ENCODE measurements at places on chromosomes 6 and 20. TPM values are rescaled to one million over a fixed set of nuclear protein-coding genes. Genes with fewer than 3 reads are reported as not detected.

HMGCLL1 gene
- polyA plus RNA-seq, result not detected

DNA sequence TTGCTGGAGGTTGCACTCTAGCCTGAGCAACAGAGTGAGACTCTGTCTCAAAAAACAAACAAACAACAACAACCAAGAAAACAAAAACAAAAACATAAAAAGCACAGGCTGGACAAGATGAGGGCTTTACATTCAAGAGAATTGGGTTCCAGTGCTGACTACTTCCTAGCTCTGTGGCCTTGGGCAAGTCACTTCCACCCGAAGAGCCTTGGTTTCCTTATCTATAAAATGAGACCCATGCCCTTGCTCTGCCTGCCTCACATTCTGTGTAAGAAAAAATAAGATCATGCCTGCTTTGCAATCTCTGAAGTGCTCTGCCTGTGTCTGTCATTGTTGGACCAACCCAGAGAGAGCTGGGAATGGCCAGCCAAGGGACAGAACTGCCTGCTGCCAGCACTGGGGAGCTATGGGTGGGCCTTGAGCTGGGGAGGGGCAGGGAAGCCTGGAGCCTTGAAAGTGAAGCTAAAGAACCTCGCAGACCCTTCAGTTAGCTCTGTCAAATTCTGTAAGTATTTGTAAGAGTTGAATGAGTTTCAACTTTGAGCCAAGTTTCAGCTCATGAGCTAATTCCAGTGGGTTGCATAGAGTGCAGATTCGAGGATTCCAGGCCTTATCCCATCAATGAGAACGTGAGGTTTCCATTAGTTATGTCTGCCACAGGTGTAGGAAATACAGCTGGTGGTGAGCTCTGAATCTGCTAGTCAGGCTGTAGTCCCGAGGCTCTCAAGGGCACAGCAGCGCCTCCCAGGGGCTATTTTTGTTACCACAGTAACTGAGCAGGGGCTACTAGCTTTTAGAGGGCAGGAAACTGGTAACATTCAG is 93.2 kb downstream of the DLGAP4 start:
- H3K27ac ChIP-seq, result no peak overlapping the region
- H3K4me3 ChIP-seq, result no peak overlapping the region
- H3K4me1 ChIP-seq, result no peaks in the 10 kb centered on the region
- DNase-seq, result peak; percentile 72
- H3K27me3 ChIP-seq, result peaks cover 19% of the 10 kb centered on the region
- H3K36me3 ChIP-seq, result no peaks in the 10 kb centered on the region

GRCh38 chr6:163576114-163576513 is 161.6 kb downstream of the QKI start:
- peaks cover 72% of the 10 kb centered on the region for H3K4me1 ChIP-seq
- DNase-seq, result no peak
- H3K27ac ChIP-seq, result no peak overlapping the region
- H3K4me3 ChIP-seq, result no peak overlapping the region
- no peaks in the 10 kb centered on the region for H3K27me3 ChIP-seq

DNA sequence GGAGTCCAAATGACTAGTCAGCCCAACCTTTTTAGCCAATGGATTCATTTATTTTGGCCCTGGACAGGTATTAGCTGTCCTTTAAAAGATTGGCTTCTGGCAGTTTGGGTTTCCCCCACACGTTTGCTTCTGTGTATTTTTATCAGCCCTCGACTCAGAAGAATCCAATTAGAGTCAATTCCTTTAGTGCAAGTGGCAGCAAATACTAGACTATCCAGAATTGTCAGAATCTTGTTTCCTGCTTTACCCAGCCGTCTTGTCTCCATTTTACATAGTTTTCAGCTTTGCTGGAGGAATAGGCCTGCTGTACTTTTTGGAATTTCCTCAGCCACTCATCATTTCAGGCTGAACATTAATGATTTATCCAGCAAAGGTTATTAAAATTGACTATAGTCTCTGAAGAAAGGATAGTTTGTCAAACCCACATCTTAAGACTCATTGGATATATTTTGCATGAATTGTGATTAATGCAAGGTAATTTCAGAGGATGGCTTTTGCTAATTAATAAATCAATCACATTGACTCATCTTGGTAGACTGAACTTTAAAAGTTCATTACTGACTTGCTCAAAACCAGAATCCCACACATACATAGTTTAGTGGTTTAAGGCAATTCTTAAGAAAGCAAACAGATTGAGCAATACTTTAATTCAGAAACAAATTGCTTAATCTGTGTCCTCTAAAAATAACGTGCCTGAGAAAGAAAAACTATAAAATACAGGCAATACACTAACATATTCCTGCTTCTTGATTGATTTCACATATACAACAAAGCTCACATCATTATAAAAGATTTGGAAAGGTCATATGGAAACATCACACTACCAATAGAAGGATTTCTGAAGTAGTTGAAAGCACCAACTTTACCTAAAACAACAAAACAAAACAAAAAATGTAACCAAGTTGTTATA is 62.9 kb upstream of the ZNF217 start:
- H3K4me1 ChIP-seq, result peaks cover 36% of the 10 kb centered on the region
- H3K36me3 ChIP-seq, result no peaks in the 10 kb centered on the region
- no peak overlapping the region for H3K27ac ChIP-seq

DNA sequence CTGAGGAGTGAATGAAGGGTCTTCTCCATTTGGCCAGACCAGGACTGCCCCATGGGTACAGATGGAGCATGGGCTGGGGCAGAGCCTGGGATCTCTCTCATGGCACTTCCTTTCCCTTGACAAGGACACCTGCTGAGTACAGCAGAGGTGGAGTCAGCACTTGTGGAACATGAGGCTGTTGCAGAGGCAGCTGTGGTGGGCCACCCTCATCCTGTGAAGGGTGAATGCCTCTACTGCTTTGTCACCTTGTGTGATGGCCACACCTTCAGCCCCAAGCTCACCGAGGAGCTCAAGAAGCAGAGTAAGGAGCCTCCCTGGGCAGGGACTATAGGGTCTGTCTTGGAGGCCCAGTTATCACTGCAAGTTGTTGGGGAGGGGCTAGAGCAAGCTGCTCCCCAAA is 29.6 kb downstream of the GSS start:
- no peak overlapping the region for H3K27ac ChIP-seq
- no peak for DNase-seq
- no peak overlapping the region for H3K4me3 ChIP-seq

DNA sequence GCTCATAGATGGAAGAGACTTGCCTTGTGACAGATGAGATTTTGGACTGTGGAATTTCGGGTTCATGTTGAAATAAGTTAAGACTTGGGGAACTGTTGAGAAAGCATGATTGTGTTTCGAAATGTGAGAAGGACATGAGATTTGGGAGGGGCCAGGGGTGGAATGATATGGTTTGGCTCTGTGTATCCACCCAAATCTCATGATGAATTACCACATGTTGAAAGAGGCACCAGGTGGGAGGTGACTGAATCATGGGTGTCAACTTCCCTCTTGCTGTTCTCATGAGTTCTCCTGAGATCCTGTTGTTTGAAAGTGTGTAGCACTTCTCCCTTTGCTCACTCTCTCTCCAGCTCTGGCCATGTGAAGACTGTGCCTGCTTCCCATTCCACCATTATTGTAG is 17.9 kb downstream of the AHI1 start:
- no peak overlapping the region for H3K27ac ChIP-seq
- H3K4me1 ChIP-seq, result no peaks in the 10 kb centered on the region
- H3K36me3 ChIP-seq, result peaks cover 48% of the 10 kb centered on the region
- H3K27me3 ChIP-seq, result no peaks in the 10 kb centered on the region
- no peak overlapping the region for H3K4me3 ChIP-seq

DNA sequence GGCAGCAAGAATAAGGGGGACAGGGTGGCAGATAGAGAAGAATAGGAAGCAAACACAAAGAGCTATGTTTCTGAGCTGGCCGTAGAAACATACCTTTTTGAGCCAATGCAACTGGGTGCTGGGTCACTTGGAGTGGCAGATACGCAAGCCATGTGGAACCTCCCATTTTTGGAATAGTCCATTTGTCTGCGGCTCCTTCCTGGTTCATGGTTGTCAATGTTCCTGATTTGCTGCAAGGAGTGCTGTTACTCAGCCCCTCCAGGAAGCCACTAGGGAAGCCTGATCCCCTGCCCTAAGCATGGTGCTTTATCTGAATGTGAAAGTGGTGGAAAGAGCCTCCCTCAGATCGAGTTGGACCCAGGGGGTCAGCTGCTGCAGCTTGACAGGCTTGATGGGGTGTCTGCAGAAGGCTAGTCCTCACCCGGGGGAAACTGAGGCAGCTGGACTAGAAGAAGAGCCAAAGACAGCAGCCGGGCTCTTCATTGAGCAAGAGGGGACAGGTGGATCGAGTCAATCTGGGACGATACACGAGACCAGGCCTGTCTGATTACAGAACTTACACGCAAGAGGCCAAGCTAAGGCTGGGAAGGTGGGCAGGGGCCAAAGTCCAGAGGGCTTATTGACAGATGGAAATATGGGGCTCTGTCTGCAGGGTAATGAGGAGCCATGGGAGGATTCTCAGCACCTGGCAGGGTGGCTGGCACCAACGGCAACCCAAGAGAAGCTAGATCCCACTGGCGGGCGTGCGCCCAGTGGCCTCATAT is 57.4 kb upstream of the CTNNBL1 start:
- no peak for DNase-seq
- no peaks in the 10 kb centered on the region for H3K4me1 ChIP-seq
- no peak overlapping the region for H3K27ac ChIP-seq
- no peak overlapping the region for H3K4me3 ChIP-seq

All from K562 (cell line).